Activated CD8-positive, alpha-beta memory T cell treated with anti-CD3 and anti-CD28 coated beads for 48 hours (primary cell): ENCODE measurements at places on chromosomes 4 and X.

DNA sequence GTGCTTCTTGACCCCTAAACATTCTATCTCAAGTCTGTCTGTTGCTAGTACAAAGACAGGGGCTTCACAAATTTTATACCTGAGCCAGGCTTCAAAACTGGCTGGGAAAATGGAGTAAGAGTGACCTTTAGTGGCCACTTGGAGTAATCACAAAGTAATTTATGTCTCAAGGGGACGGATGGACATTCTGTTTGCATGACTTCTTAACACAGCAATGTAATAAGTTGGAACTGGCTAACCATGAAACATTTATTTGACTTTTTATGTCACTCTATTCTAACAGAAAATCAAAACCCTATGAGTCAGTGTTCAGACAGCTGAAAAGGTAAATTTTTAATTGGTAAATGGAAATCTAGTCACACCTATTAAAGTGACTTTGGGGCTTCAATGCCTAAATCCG is 600.6 kb downstream of the ANKRD50 start:
- no peak for DNase-seq

- DNase-seq, result no peak
Measured at GRCh38 chr4:97457253-97457652, 686.0 kb downstream of the STPG2 start.

GRCh38 chrX:17629519-17629918 is 107.8 kb upstream of the SCML1 start:
- DNase-seq, result no peak

- DNase-seq, result no peak
Measured at GRCh38 chr4:91965166-91965565, 338.6 kb upstream of the GRID2 start.

GRCh38 chr4:1948892-1949436 is 59.8 kb downstream of the NELFA start:
- DNase-seq, result no peak

GRCh38 chr4:86977621-86978184 is 42.9 kb downstream of the AFF1 start:
- DNase-seq, result no peak

- no peak for DNase-seq
Measured at GRCh38 chrX:33134164-33134563, 77.2 kb downstream of the DMD start.

DNA sequence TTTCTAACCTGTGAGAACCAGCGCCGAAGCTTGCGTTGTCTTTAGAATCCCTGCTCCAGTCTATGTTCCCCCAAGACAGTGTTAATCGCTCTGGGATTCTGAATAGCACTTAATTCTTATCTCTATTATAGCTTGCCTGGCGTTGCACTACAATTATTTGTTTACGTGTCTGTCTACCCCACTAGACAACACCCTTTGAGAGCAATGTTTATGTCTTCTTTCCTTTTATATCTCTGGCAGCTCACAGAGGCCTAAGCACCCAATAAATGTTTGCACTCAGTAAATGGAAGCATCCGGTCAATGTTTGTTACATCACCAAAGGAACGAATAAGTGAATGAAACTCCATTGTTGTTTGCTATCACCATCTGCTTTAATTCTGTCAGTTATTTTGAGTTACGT is 4.8 kb upstream of the NHS start:
- DNase-seq, result no peak

GRCh38 chrX:10195425-10195824 is 38.6 kb downstream of the CLCN4 start:
- no peak for DNase-seq

GRCh38 chrX:118975831-118976598 is 1.6 kb downstream of the LONRF3 start:
- DNase-seq, result peak; percentile 41

- no peak for DNase-seq
Measured at GRCh38 chr4:164613792-164614191, 140.1 kb upstream of the SMIM31 start.

GRCh38 chr4:2105559-2105958 is 46.4 kb downstream of the NAT8L start:
- DNase-seq, result no peak

GRCh38 chr4:106978046-106978774 is 57.9 kb downstream of the DKK2 start:
- no peak for DNase-seq

DNA sequence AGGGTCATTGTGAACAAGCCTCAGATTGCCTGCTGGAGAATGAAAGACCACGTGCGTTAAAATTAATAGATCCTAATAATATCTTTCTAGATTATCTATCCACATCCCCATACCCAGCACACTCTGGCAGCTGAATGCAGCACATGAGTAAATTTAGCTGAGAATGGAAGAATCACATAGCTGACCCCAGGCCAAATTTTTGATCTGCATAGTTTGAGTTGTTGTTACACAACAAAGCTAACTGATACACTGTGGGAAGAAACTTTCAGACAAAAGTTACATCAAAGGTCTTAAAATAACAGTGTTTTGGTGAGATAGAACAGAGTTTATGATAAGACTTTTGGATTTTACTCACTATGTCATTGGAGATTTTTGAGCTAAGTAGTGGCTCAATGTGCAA is 72.4 kb upstream of the ANXA10 start:
- DNase-seq, result no peak

- DNase-seq, result no peak
Measured at GRCh38 chr4:87872028-87872427, 39.3 kb downstream of the MEPE start.

DNA sequence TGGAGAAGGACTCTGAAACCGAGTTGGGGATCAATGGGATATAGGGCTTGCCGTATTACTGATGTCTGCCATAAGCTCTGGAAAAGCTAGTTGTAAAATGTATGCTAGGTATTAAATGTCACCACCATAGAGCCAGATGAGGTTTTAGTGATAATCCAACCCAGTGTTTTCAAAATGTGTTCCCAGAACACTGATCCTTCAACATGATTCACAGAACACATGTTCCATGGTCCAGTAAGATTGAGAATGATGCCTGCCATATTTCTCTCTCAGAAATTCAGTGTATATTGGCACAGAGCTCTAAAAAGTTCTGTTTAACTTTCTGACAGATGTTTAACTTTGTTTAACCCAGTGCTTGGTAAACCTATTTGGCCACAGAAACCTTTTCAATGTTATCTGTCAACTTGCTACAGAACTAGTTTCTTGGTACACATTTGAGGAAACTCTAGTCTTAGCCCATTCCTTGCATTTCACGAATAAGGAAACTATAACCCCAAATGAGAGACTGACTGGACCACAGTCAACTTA is 160.2 kb downstream of the PALLD start:
- no peak for DNase-seq

DNA sequence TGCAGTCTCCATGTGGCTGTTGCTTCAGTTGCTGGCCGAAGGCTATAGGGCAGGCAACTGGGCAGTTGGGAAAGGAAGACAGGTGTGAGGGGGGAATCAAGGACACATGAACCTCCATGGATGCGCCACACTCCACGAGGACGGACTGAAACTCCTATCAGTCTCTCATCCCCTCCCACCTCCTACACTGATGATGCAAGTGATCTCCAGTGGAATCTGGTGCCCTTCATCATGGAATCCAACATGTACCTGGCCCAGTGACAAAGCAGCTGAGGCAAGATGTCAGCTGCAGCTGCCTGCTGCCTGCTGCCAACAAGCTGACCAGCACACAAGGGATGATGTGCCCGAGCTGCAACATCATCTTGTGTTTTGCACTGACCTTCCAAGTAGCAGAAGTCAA is 26.0 kb upstream of the MGST2 start:
- no peak for DNase-seq

GRCh38 chrX:40127052-40127451 is 29.3 kb upstream of the BCOR start:
- DNase-seq, result no peak
